Activated T-cell treated with anti-CD3 and anti-CD28 coated beads for 4 hours (primary cell): ENCODE measurements at places on chromosomes 11 and 22.

- no peak for DNase-seq
Measured at GRCh38 chr22:40560551-40560950, 76.0 kb downstream of the MRTFA start.

GRCh38 chr11:122720107-122720881, 64.8 kb downstream of the UBASH3B start:
- no peak for DNase-seq

- DNase-seq = no peak
Measured at GRCh38 chr11:43937434-43938411, 4.7 kb upstream of the C11orf96 start.

GRCh38 chr22:22929381-22930221, 42.0 kb downstream of the IGLL5 start:
- DNase-seq = no peak

DNA sequence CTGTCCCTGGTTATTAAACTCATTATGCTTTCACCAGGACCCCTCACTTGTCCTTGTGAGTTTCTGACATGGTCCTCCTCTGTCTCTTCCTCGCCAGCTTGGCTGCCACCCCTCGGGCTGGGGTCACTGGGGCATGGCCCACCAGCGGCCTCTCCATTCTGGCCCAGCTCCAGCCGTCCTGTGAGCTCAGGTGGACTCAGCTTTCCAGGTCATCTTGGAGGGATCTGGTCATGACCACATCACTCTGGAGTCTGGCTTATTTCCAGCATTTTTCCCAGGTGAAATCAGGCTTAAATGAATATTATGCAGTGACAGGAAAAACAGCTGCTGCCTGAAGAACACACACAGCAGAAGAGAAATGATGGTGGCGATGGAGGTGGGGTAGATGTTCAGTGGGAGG, 224.5 kb downstream of the ADAMTS15 start:
- no peak for DNase-seq

DNA sequence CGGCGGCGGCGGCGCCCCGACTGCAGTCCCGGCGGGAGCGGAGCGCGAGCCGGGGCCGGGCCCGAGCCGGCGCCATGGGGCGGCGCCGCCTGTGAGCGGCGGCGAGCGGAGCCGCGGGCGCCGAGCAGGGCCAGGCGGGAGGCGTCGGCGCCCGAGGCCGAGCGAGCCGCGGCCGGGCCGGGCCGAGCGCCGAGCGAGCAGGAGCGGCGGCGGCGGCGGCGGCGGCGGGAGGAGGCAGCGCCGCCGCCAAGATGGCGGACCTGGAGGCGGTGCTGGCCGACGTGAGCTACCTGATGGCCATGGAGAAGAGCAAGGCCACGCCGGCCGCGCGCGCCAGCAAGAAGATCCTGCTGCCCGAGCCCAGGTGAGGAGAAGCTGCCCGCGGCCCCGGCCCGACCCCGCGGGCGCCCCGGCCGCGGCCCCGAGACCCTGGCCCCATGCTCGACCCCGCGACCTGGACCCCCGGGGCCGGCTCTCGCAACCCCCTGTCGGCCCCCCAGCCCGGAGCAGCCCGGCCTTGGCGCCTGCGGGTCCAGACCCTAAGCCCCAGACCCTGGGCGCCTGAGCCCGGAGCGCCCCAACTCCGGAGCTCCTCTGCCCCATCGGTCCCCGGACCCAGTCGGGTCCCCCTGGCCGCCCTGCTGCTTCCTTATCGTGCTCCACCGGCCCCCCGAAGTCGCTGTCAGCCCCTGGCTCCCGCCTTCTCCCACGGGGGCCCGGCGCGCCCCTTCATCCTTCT, at the start of gene GRK2:
Gene GRK2 (plus strand): TSS at position 25 of the 739 bp plus-strand sequence. CDS start 227 bp downstream, at position 252.
- DNase-seq = no peak

GRCh38 chr11:8069771-8070170, 11.2 kb upstream of the TUB start:
- DNase-seq = no peak

DNA sequence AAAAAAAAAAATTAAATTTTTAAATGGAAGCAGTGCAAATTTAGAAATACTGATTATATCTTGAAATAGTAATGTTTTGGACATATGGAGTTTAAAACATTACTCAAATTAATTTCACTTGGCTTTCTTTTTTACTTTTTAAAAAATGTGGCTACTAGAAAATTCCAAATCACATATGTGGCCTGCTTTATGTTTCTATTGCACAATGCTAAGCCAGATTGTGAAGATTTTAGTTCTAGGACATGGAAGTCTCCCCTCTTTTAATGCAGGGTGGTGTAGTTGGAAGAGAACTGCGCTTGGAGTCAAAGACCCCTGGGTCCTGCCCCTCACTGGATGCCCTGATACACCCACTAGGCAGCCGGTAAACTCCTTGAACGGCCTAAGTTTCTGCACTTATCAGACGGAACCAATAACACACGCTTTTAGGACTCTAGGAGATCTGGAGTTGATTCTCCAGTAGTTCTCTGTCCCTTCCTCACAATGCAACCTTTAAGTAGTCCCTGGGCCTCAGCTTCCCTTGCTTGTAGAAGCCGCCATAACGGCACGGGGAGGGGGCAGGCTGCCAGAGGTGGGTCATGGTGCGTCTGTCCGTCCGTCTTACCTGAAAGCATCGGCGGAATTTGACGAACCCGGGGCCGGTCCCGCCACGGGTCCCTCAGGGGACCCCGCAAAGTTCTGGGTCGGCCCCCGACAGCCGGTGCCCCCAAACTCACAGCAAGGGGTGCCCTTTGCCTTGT, 505 bp downstream of the FAM227A start:
- DNase-seq = no peak

DNA sequence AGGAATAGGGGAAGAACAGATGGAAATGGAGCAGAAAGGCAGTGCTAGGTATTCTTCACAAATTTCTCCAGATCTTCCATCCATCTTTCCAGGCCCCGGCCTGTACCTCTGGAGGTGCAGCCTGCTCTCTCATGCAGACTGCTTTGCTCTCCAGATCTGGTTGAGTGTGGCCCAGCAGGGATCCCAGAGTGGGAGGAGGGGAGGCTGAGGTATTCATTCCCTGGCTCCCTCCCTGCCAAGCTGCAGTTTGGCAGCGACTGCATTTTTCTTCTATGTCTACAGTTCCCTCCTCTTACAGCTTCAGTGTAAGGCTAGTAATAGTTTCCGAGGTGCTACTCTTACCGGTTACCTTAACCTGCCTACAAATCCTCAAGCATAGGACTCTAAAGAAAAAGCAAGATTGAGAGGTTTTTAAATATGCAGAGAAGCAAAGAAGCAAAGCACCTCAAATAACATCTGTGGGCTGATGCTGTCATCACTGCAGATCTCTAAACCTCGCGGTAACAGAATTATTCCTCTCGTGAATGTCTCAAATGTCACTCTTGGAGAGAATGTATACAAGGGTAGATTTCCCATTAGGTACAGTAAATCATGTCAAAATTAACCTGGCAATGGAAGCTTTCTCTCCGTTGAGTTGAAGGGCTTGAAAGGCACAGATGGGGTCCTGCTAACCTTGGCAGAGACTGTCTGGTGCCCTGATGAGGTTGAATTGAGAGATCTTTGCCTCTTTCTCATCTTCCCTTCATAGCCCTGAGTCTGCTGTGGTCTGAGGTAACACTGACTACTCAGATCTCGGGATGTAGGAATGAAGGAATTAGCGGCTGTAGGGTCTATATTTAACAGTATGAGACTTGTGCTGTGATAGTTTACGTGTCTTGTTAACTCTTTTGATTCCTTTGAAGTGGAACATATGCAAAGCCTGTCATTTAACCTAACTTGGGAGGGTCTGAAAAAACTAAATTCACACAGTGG, 297.9 kb upstream of the C11orf87 start:
- no peak for DNase-seq

DNA sequence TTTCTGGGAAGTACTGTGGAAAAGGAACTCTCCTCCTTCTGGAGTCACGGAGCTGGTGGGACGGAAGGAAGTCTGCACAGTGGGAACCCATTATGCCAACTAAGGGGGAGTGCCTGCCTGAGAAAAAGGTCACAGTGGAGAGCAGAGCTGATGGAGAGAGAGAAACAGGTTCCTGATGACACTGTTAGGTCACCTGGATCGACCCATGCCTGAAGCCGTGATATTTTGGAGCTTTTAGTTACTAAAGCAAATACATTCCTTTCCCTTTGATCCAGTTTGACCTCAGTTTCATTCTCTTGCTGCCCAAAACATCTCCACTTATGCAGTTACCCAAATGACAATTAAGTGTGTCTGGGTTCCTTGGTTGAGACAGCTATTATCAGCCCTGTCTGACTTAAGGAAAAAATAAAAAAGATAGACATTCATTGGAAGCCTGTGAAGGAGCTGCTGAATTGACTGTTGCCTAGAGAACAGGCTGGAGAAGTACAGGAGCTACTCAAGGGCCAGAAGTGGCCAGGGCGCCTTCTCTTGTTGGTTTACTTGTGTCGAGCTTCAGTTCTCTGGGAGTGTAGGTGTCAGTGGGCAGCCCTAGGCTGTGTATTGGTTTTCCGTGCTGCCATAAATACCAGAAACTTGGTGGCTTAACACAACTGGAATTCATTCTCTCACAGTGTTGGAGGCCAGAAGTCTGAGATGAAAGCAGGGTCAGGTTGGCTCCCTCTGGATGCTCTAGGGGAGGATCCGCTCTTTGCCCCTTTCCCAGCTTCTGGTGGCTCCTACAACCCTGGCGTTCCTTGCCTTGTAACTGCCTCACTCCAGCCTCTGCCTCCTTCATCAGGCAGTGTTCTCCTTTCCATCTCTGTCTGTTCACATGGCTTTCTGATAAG, 13.6 kb downstream of the MRGPRD start:
- no peak for DNase-seq

GRCh38 chr11:40183073-40184064, 1276.1 kb downstream of the LRRC4C start:
- no peak for DNase-seq

DNA sequence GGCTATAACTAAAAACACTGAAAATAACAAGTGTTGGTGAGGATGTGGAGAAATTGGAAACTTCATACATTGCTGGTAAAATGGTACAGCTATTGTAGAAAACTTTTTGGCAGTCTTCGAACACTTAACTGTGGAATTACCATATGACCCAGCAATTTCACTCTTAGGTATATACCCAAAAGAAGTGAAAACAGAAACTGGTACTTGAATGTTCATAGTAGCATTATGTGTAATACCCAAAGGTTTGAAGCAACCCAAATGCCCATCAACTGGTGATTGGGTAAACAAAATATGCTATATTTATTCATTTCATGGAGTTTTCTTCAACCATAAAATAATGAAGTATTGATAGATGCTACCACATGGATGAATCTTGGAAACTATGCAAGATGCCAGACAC, 40.8 kb upstream of the FTH1 start:
- no peak for DNase-seq

DNA sequence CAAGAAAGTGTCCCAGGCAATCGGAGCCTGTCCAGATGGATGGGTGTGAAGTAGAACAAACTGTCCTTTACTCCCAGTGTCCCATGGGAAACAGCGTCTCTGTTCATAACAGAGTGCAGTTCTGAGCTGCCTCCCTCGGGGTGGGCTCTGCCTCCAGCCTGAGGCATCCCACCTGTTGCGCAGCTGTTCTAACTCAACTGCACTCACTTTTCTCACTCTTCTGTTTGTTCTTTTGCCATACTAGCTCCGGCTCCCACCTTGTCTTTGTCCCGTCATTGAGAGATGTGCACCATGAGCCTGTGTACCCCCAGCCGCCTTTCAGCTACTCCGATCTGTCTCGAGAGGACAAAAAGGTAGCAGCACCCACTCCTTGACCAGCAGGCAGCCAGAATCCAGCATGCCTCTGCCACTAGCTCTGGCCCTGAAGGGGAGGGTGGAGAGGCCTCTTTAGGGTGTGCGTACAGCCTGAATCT, 20.7 kb upstream of the CDC42EP2 start:
- DNase-seq = no peak

DNA sequence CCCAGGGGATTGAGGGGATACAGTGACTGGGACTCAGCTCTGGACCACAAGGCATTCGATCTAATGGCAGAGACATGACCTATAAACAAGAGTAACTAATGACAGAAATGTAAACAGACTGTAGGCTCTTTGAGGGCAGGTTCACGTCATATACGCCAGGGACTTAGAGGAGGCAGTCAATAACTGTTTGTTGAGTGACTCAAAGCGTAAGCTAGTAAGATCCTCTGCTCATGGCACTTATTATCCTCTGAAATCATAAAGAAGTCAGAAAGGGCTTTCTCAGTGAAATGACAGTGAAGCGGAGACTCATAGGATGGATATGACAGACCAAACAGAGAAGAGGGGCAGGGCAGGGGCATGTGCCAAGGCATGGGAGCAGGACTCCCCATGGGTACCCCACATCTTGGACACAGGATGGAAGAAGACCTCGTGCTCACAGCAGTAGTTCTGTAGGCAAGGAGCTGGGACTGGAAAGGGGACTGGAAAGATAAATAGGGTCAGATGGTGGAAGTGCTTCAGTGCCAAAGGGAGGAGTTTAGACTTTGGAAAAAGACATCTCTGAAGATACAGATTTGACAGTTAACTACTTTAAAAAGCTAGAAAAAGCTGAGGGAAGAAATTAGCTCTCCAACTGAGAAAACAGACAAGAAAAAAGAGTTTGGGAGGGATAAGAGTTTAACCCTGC, 72.7 kb downstream of the SLC1A2 start:
- no peak for DNase-seq

DNA sequence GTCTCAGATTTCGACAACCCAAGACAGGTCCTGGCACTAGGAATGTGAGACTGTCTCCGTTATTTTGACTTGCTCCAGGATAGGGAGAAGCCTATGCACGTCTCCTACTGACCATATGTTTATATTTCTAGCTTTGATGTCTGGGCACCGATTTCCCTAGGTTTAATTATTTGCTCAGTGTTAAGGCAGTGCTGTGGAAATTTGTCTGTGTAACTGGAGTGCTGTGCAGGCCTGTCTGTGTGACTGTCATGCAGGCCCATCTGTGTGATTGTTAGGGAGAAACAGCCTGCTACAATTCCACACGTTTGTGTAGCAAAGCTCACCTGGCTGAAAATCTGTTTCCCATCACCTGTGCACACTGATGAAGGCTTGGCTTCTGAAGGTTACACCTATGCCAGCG, 29.6 kb upstream of the HSPA8 start:
- no peak for DNase-seq

GRCh38 chr11:121368364-121369240, 76.0 kb downstream of the SC5D start:
- DNase-seq = no peak

GRCh38 chr22:42324990-42325710, 54.7 kb upstream of the TCF20 start:
- DNase-seq = no peak

GRCh38 chr11:27012234-27012921, 18.5 kb downstream of the FIBIN start:
- no peak for DNase-seq

DNA sequence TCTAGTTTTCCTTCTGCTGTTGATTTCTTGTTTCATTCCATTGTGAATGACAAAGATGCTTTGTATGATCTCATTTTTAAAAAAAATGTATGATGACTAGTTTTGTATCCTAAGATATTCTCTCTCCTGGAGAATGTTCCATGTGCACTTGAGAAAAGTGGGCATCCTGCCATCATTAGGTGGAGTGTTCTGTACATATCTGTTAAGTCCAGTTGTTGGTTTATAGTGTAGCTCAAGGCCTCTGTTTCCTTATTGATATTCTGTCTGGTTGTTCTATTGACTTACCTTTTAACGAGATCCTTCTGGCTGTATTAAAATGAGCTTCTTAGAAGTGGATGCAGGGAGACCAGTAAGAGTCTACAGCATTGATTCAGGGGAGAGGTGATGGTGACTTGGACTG, 35.2 kb downstream of the SGSM1 start:
- no peak for DNase-seq
